Activated T-cell treated with anti-CD3 and anti-CD28 coated beads, Interleukin-2, amount 50 U/mL, for 72 hours (primary cell): ENCODE measurements at places on chromosomes 7 and 10. TPM values are rescaled to one million over a fixed set of nuclear protein-coding genes. Genes with fewer than 3 reads are reported as not detected.

Gene PTF1A
- not detected for total RNA-seq

Gene FFAR4
- not detected for total RNA-seq

Gene ACBD7
- total RNA-seq, result 2.5 TPM

Gene PGAM1
- 362 TPM for total RNA-seq

Gene WDR86
- 0.53 TPM for total RNA-seq

Gene TAS2R41
- not detected for total RNA-seq

GRCh38 chr7:157987906-157988305 is 599.7 kb downstream of the PTPRN2 start:
- no peaks in the 10 kb centered on the region for H3K4me1 ChIP-seq
- H3K36me3 ChIP-seq, result no peaks in the 10 kb centered on the region
- no peaks in the 10 kb centered on the region for H3K27me3 ChIP-seq
- H3K4me3 ChIP-seq, result no peak overlapping the region
- H3K27ac ChIP-seq, result no peak overlapping the region

GRCh38 chr10:16348891-16349290 is 87.9 kb upstream of the PTER start:
- no peak overlapping the region for H3K4me3 ChIP-seq
- no peak overlapping the region for H3K27ac ChIP-seq
- H3K27me3 ChIP-seq, result no peaks in the 10 kb centered on the region
- H3K4me1 ChIP-seq, result no peaks in the 10 kb centered on the region

DNA sequence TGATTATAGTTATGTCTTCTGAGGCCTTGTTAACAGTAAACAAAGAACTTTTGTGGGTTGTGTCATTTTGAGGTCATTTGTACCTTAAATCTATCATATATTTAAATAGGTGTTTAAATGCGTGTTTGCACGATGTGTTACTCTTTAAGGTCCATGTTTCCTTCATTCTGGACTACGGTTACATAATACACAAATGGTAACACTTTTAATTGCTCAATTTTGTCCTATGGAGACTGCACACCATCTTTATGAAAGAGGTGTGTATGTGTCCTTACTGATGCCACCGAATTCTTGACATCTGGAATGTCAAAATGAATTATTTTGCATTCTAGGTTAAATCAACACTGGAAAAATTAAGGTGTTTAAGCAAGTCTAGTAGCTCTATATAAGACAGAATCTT is 1.7 kb downstream of the PALS2 start:
- peaks cover 21% of the 10 kb centered on the region for H3K27me3 ChIP-seq
- no peak overlapping the region for H3K27ac ChIP-seq
- no peaks in the 10 kb centered on the region for H3K36me3 ChIP-seq
- H3K4me1 ChIP-seq, result peaks cover 58% of the 10 kb centered on the region
- H3K4me3 ChIP-seq, result peak overlapping the region; percentile 91

DNA sequence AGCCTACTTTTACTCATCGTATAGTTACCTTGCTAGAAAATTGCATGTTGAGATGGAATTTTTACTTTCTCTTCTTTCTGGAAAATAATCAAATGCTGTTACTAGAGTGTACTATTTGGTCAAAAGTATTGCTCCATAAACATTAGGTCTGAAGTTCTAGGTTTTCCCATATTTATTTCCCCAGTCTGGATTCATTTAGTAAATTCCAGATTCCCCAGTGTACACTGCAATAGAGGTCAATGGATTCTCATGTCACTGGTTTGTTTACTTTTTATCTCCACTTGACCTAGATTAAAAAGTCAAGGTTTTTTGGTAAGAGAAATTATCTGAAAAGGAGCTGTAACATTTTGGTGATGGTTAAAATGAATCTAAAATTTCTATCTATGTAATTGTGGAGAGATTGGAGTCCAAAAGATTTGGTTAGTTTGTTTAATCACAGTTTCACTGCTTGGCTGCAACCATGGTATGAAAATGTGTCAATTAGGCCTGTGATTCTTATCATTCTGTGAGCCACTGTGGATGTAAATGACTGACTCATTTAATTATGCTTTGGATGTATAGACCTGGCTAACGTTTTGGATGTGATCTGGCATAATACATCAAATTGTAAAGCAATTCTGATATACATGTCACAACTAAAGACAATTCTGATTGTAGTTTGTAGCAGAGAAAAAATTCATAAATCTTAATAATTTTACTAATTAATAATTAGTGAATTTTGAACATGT is 32.7 kb upstream of the STEAP4 start:
- H3K4me3 ChIP-seq, result no peak overlapping the region
- no peak overlapping the region for H3K27ac ChIP-seq
- H3K4me1 ChIP-seq, result no peaks in the 10 kb centered on the region
- no peak for DNase-seq

DNA sequence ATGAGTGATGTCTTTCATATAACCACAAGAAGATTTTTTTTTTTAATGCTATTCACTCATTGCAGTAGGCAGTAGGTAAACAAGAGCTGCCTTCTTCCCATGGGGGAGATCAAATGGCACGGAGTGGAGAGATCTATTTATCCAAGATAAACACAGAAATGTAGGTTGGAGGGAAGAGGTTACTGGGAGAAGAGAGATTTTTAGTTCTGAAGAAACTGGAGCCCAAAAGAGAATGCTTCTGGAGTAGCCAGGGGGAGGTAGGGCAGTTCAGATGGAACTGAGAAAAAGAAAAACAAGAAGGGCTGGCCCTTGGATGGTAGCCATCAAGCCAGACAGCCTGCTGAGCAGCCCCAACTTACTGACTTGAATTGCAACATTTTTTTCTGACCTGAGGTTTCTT is 270.1 kb upstream of the TPK1 start:
- no peaks in the 10 kb centered on the region for H3K4me1 ChIP-seq
- peaks cover 6% of the 10 kb centered on the region for H3K27me3 ChIP-seq
- DNase-seq, result no peak
- H3K4me3 ChIP-seq, result no peak overlapping the region

GRCh38 chr7:131602304-131602993 is 46.0 kb upstream of the PODXL start:
- H3K4me3 ChIP-seq, result no peak overlapping the region
- H3K27ac ChIP-seq, result no peak overlapping the region
- H3K4me1 ChIP-seq, result peaks cover 6% of the 10 kb centered on the region
- DNase-seq, result no peak
- H3K27me3 ChIP-seq, result peaks cover 24% of the 10 kb centered on the region

- DNase-seq, result no peak
- peaks cover 13% of the 10 kb centered on the region for H3K36me3 ChIP-seq
- H3K27me3 ChIP-seq, result no peaks in the 10 kb centered on the region
- no peak overlapping the region for H3K4me3 ChIP-seq
These were observed 22.0 kb downstream of the PFKFB3 start for GRCh38 chr10:6224781-6225180.

DNA sequence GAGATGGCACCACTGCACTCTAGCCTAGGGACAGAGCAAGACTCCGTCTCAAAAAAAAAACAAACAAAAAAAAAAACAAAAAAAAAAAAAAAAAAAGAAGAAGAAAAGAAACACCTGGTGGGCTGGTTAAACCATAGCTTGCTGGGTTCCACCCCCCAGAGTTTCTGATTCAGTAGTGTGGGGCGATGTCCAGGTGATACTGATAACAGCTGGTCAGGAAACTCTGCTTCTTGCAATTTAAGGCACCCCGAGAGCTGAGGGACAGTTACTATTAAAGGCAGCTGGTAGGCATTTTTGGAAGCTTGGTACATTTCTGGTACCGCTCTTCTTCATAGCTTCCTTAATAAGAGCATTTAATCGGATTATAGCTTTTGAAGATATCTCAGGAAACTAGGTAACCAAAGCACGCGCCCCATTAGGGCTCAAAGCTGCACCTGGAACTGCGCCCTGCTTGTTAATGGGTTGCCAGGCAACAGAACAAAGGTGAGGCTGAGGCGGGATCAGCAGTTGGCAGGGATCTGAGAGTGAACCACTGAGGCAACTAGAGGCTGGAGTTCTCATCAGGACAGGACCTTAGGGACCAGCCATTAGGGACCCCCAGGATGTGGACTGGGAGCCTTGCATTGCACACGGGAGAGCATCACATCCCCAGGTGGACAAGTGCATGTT is 6.5 kb upstream of the SDK1 start:
- H3K4me1 ChIP-seq, result no peaks in the 10 kb centered on the region
- H3K27me3 ChIP-seq, result peaks cover 32% of the 10 kb centered on the region
- no peak overlapping the region for H3K27ac ChIP-seq
- no peaks in the 10 kb centered on the region for H3K36me3 ChIP-seq

- no peak for DNase-seq
- H3K27ac ChIP-seq, result no peak overlapping the region
- H3K4me3 ChIP-seq, result no peak overlapping the region
- no peaks in the 10 kb centered on the region for H3K36me3 ChIP-seq
- peaks cover 15% of the 10 kb centered on the region for H3K4me1 ChIP-seq
These were observed 310.3 kb upstream of the AKR1E2 start for GRCh38 chr10:4515721-4516120.

- no peak overlapping the region for H3K27ac ChIP-seq
- H3K36me3 ChIP-seq, result no peaks in the 10 kb centered on the region
- H3K4me3 ChIP-seq, result no peak overlapping the region
- H3K4me1 ChIP-seq, result no peaks in the 10 kb centered on the region
- DNase-seq, result no peak
These were observed 17.7 kb downstream of the CACNB2 start for GRCh38 chr10:18157881-18158280.
